ENCODE measurements at places on chromosomes 13 and 19.

GRCh38 chr19:46976845-46977320 is 42.8 kb upstream of the NPAS1 start:
- no peak for DNase-seq

DNA sequence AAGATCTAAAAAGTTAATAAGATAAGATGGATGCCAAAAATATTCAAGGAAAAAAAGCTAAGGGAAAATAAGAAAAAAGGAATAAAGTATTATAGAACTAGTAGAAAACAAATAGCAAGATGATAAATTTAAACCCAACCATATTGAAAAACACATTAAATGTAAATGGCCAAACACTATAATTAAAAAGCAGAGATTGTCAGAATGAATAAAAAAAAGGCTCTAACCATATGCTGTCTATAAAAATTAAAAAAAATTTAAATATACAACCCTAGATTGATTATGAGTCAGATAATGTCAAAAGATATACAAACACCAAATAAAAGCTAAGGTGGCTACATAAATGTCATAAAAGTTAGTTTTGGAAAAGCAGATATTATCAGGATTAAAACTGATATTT is 617.5 kb upstream of the SGCG start:
- no peak for DNase-seq

DNA sequence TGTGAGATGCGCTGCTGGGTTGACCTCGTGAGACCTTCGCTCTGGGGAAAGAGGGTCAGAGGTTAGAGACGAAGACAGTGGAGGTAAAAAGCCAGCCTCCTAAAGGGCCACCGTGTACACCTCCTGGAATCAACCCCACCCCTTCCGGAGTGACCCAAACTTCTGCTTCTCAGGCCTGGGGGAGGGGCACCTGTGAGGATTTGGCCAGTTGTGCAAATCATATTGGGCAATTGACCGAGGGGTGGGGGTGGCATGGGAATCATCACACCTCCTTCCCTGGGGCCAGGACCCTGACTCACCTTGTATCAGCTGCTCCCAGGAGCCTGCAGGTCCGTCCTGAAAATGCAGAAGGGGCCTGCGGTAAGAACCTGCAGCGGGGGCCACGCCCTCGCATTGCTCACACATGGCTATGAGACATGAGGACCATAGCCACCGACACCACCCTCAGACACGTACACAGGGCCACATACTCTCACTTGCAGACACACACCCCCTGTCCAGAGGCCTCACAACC is 2.8 kb downstream of the TNFSF14 start:
- no peak for DNase-seq

GRCh38 chr13:30735872-30736175 is 481 bp downstream of the ALOX5AP start:
- no peak for DNase-seq

DNA sequence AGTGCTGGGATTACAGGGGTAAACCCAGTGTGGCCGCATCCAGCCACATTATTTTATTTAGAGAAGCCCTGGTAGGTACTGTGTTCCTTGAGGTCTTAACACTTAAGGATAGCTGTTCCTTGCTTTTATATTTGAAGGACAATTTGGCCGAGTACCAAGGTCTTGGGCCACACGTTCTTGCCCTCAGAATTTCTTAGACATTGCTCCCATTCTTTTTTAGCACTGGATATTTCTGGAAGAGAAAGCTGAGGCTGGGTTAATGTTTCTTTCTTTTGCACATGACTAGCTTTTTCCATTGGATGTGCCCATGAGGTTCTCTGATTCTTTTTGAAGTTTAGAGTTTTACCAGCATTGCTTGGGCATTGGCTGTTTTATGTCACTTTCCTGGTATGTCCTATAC is 5.5 kb upstream of the RNF113B start:
- no peak for DNase-seq

GRCh38 chr13:80038371-80038770 is 302.6 kb downstream of the SPRY2 start:
- no peak for DNase-seq

DNA sequence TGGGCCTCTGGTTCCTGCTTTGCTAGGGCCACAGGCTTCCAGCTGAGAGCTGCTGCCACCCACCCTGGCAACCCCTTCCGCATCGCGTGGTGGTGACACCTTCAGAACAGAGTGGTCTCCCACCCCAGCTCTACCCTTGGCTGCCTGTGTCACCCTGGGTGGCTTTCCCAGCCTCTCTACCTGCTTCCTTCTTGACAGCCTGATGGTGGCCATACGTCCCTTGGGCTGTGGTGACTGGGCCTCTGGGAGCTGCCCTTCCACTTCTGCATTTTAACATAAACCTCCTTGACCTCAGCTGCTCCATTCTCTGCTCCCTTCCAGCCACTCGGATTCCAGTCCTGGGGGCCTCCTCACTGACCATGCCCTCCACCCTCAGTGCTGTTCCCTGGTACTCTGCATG is 17.0 kb downstream of the PAK4 start:
- DNase-seq: no peak

GRCh38 chr13:75798353-75799255 is 162.5 kb downstream of the LMO7 start:
- DNase-seq: no peak

DNA sequence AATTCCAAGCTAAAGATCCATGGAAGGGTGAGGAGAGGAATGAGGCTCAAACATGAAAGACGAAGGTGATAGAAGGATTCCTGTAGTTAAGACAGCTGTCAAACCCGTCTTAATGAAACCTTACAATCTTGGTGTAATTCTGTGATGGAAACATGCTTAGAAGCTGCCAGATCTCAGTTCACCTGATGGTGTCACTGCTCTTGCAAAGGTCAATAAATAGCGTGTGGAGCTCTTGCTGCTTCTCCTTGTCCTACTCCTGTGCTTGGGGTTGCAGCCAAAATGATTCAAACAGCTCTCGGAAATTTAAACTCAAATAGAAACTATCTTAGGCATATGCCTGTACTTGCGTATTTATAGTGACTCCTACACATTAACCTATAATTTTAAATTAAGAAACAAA is 1705.0 kb downstream of the OLFM4 start:
- DNase-seq: no peak

DNA sequence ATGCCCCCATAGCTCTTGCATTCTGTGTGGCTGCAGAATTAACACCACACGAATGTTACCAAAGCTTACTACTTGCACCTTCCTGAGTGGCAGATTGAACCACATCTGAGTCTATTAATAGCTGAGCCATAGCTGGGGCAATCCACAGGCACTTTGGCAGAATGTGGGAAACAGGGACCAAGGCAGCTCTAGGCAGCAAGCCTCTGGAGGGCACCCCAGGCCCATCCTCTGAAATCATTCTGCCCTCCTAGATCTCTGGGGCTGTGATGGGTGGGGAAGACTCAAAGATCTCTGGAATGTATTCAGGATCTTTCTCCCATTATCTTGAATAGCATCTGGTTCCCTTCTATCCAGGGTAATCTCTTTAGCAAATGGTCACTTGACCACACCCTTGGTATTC is 139.3 kb downstream of the TNFRSF19 start:
- DNase-seq: no peak

DNA sequence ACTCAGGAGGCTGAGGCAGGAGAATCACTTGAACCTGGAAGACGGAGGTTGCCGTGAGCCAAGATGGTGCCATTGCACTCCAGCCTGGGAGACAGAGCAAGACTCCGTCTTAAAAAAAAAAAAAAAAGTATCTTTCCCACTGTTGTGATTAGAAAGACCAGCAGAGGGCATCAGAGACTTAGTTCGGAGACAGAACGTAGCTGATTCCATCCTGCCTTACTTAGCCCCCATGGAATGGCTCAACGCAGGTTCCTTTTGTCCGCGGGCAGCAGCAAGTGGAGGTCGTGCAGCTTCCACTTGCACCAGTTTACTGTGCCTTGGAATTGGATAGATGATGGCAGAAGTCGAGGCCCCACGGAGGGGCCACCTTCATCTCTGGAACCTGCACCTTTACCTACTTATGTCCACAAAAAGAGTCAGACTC is 8.1 kb downstream of the TIMM29 start:
- no peak for DNase-seq

- no peak for DNase-seq
Measured at GRCh38 chr19:5929625-5930024, 15.6 kb downstream of the CAPS start.

GRCh38 chr13:88602786-88603777 is 931.9 kb downstream of the SLITRK5 start:
- DNase-seq: no peak

DNA sequence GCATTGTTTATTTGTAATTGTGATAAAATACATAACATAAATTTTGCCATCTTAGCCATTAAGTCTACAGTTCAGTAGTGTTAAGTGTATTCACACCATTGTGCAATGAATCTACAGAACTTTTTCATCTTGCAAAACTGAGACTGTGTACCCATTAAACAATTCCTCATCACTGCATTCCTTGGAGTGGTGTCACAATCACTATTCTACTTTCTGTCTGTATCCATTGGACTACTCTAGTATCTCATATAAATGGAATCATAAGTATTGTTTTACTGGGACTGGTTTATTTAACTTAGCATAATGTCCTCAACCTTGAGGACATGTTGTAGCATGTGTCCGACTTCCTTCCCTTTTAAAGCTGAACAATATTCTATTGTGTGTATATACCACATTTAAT is 36.8 kb downstream of the UFM1 start:
- DNase-seq: no peak

- no peak for DNase-seq
Measured at GRCh38 chr19:15671891-15672579, 852 bp upstream of the CYP4F12 start.

DNA sequence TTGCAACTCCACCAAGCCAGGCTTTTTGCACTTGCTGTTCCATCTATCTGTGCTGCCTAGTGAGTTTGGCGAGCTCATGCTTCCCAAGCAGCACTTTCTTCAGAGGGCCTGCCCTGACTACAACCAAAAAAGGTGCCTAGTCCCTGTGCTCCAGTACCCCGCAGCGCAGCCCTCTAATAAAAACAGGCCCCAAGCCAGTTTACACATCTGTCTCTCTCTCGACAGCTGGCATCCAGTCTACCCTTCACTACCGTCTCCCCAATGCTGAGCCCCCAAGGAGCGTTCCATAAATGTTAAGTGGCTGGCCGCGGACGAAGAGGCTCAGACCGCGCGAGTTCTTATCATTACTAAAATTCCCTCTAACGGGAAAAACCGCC is 512 bp downstream of the MED4 start:
- no peak for DNase-seq

GRCh38 chr19:46303691-46304397 is 7.0 kb downstream of the HIF3A start:
- peak; percentile 18 for DNase-seq

- DNase-seq: no peak
Measured at GRCh38 chr13:47168066-47168465, 271.2 kb upstream of the HTR2A start.

- DNase-seq: no peak
Measured at GRCh38 chr13:21825801-21826200, 154.9 kb downstream of the FGF9 start.

- no peak for DNase-seq
Measured at GRCh38 chr13:67101730-67102467, 128.2 kb downstream of the PCDH9 start.

GRCh38 chr19:40416918-40417642 is 3.9 kb upstream of the PRX start:
- no peak for DNase-seq

- DNase-seq: no peak
Measured at GRCh38 chr13:73598020-73598712, 536.0 kb downstream of the KLF12 start.

GRCh38 chr13:48642061-48642460 is 11.7 kb upstream of the CYSLTR2 start:
- no peak for DNase-seq

DNA sequence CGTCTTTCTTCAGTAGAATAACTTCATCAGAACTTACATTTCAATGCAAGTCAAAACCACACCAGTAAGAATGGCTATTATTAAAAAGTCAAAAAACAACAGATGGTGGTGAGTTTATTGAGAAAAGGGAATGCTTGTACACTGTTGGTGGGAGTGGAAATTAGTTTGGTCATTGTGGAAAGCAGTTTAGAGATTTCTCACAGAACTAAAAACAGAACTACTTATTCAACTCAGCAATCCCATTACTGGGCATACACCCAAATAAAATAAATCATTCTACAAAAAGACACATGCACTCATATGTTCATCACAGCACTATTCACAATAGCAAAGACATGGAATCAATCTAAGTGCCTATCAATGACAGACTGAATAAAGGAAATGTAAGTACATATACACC is 231.2 kb downstream of the NHLRC3 start:
- DNase-seq: no peak

DNA sequence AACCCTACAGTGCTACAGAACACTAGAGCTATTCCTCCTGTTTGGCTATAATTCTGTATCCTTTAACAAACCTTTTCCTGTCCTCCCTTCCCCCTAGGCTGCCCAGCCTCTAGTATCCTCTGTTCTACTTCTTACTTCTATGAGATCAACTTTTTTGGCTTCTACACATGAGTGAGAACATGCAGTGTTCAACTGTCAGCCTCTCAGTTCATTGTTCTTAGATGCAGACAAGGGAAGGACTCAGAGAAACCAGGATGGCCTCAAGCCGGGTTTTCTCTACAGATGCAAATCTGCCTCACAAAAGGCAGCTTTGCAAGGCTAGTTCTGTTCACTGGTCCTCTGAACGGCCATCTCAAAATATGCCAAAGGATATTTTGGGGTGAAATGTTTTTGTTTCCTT is 18.4 kb downstream of the AMER2 start:
- DNase-seq: peak; percentile 64

DNA sequence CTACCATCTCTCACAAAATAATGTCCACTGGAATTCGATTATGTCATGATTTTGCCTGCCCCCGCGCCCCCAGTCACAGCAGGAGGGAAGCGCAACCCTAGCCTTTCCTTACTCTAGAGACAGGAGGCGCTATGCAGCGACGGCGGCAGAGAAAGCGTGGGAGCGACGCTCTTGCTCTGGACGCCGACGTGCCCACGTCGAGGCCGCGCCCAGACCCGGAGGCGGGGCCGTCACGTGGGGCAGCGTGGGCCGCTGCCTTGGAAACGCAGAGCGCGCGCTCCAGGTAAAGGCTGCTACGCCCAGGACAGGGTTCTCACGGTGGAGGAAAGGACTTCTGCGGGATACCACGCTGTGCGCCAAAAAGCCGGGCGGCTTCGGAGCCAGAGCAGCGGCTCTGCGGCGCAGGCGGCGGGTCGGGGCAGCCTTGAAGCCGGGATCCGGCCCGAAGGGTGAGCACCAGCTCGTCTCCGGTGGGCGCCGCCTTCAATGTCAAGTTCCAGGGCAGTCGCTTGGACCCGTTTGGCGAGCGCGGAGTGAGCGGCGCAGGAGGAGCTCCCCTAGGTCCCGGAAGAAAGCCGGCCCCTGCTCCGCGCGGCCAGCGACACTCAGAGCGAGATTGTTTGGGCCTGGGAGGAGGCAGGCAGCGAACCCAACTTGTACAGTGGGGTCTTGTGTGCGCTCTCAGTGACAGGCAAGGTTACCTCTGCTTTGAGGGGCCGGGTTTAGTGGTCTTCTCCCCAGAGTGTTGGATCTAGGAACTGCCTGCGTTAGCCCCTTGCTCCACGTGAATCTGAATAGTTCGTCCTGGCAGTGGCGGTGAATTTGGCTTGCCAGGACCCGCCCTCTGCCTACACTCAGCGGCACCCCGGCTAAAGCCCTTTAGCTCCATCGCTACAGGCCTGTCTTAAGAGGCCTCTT is 121.7 kb downstream of the MRPL57 start:
- peak; percentile 76 for DNase-seq
